RWPE1 (cell line): ENCODE measurements at places on chromosomes 12 and 14.

DNA sequence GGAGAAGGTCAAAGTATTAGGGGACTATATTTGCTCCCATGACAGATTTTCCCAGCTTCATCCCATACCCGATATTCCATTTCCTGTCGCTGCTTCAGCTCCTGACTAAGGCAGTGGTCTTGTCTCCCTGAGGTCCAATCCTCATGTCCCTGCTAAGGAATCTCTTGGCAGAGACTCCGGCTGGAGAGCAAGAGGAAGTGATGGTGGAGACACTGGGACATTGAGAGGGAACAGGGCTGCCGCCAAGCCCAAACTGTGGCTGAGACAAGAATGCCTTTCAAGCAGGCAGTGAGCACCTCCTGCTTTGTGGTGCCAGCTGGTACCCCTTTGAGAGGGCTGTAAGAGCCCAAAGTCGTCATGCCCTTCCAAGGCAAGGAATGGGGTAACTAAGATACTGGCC lies 5.5 kb downstream of the SP7 start:
- DNase-seq = no peak

DNA sequence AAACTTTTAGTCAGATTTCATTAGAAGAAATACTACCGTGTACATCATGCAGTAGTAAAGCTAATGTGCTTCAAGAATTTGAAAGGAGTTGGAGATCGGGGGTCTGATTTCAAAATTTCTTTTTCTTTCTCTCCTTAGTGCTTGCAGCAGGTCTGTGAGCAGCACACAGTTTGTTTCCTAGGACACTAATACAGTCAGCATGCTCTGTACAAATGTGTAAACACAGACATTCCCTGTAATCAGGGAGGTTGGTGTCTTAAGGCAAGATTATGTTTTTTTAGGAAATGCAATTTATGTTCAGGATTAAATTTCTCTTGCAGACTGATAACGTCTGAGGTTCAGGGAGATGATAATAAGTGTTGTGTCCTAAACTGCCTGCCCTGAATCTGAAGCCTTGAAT lies 142.7 kb downstream of the ALX1 start:
- no peak for DNase-seq

DNA sequence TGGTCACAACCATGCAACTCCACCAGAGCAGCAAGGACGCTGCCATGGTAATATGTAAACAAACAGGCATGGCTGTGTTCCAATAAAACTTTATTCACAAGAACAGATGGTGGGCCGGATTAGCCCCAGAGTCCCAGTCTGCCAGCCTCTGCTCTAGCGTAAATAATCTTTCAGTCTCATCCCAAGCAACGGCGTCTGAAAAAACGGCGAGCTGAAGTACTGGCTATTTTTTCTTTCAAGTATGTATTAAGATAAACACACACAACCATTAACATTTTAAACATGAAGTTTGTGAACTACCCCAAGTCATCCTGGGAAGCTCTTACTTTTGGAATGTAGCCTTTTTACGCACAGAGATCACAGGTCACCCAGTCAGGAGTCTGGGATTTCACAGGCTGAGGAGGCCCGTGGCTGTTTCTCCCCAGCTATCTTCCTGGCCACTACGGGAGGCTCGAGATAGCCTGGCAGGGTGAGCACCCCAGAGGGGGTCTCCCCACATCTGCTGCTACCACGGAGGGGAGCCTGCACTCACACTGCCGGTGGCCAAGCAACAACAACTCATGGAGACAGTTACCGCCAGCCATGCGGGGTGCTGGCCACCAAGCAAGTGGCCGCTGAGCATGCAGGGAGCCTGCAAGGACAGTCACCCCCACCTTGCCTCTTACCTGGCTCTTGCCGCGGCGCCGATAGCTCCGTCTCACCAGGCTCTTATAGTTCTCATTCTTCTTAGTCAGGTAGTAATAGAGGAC lies 124.6 kb downstream of the RFLNA start:
- DNase-seq = no peak

DNA sequence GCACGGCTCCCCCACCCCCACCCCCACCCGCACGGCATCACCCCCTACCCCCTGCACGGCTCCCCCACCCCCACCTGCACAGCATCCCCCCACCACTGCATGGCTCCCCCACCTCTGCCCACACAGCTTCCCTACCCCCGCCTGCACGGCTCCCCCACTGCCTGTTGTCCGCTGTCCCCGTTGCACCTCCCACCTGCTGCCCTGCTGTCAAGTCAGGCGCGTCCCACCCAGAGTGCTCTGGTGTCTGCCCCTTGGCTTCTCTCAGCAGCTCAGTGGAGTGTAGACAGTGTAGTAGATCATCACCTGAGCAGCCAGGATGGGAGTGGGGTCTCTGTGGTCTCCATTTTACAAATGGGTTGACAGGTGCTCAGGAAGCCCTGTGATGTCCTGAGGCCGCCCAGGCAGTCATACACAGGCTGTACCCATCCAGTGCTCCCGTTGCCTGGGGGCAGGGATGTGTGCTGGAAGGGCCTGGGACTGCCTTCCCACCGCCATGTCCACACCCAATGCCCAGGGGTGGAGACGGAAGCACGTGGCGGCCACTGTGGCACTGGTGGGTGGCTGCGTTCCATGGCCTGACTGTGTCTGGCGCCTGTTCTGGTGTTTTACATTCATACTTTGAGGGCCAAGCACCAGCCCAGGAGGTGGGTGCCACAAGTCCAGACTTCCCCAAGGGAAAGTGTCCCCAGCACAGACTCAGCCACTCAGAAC lies 32.5 kb downstream of the PACS2 start:
- DNase-seq = no peak

- no peak for DNase-seq
These were observed 230.8 kb upstream of the NAV3 start for GRCh38 chr12:77599782-77600467.

DNA sequence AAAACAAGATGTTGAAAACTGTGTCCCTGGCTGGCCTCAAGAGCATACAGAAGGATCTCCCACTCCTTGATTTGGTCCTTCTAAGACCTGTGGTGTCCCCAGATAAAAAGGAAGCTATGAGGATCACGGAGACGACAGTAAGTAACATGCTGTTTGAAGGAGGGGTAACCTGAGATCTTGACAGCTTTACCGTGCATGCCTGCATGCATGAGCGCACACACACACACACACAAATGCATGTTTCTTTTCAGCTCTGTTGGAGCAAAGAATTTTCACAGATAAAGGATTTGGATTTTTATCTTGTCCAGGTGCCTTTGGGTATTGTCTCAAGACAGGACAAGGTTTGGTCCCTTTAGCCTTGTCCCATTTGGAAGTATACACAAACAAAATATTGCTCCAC lies 411.6 kb upstream of the CCDC196 start:
- DNase-seq = no peak

DNA sequence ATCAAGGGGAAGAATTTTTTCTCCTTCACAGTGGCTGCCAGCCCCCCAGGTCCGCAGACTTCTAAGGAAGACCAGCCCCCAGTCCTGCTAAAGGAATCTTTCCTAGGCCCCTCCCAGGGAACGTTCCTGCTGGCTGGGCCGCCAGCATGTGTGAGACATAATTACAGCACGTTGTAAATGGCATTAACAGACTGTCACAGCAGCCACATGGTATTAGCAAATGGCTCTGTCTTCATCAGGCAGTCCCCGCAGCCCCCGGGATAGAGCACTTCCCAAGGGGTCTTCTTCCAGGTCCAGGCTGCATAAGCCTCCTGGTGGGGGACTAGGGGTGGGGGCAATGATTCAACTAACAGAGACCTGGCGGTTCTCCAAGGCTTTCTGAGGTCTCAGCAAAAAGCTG lies 34.9 kb upstream of the FAM222A start:
- DNase-seq = no peak

- DNase-seq = no peak
These were observed 88.3 kb upstream of the AMN1 start for GRCh38 chr12:31817120-31817519.

DNA sequence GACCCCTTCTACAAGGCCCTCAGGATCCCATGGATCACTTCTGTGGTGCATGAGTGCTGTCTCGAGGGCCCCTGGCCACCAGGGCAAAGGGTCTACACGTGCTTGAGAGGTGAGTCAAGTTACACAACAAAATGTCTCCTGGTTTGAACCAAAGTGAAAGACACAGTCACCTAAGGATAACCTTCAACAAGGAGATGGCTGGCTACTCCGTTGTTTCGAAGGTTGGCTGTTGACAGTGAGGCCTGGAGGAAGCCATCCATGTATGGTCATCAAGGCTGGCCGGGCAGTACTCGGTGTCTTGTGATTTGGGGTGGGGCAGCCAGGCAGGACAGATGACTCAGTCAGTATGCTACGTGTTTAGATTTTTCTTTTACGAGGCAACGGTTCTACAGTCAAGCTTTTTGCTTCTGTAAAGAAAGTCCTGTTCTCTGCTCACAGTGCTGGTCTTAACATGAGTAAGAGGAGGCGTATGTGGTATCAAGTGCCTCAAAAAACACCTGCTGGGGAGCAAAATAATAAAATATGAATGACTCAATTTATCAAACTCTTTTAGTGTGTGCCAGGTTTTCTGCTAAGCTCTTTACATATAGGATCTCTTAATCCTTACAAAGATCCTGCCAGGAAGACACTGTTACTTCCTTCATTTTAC lies 18.0 kb upstream of the NT5DC3 start:
- peak; percentile 96 for DNase-seq

- DNase-seq = no peak
These were observed 11.4 kb downstream of the INF2 start for GRCh38 chr14:104700747-104701217.

GRCh38 chr14:63666335-63666734 lies 24.7 kb upstream of the WDR89 start:
- no peak for DNase-seq

DNA sequence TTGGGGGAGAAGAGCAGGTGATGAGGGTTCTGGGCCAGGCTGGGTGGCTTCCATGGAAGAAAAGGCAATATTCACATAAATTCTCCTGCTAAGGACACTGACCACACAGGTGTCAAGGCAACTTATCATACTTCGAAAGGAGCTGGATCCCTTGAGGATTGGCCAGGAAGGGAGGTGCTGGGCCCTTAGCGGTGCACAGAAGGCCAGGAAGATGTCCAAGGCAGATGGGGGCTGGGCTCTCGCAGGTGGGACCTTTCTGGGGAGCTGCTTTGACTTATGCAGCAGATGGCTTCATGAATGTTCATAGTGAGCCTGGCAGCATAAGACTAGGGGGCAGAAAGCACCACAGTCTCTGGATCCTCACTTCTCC lies 3.9 kb downstream of the CD63 start:
- no peak for DNase-seq

DNA sequence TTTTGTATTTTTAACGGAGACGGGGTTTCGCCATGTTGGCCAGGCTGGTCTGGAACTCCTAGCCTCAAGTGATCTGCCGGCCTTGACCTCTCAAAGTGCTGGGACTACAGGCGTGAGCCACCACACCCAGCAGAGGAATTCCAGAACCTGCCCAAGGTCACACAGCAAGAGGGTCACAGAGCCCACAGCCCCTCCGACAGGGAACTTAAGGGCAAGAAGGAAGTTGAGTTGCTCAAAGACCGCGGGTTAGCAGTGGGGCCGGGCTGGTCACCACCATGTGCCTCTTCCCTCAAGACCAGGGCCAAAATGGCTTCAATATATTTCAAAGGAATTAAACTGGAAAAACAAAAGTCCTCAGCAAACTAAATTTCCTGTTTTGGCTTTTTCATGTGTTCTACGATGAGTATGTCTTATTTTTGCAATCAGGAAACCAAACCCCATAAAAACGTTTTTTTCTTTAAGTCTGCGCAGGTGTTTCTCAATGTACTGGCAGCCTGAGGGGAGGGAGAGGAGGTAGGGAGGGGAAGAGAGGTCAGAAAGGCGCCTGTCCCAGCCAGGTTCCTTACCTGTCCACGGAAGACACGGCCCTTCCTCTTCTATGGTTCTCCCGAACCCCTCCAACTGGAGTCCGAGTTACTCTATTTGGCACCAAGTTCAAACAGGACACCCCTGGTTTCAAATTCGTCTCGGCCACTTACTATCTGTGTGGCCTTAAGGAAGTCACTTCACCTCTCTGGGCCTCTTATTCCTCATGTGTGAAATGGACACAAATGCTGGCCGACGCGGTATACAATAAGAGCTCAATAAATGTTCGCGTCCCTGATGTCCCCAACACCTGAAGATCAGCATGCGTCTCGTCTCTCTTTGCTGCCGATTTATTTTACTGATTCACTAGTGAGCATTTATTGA lies 778 bp downstream of the SLC8B1 start:
- DNase-seq = no peak

DNA sequence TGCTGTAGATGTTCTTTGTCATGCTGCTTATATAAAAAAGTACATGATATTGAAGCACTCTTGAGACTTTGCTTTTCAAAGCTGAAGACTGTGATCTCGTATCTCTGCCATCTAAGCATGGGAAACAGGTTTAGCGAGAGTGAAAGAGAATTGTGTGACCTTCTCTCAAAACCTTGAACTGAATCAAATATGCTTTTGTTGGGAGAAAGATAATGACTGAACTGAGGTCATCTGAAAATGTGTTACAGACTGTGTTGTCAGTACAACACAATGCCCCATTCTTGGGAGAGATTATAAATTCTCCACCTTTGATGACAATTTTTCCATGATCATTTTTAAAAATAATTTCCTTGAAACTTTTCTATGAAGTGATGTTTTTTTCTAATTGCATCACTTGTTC lies 272.1 kb upstream of the SEL1L start:
- DNase-seq = no peak

DNA sequence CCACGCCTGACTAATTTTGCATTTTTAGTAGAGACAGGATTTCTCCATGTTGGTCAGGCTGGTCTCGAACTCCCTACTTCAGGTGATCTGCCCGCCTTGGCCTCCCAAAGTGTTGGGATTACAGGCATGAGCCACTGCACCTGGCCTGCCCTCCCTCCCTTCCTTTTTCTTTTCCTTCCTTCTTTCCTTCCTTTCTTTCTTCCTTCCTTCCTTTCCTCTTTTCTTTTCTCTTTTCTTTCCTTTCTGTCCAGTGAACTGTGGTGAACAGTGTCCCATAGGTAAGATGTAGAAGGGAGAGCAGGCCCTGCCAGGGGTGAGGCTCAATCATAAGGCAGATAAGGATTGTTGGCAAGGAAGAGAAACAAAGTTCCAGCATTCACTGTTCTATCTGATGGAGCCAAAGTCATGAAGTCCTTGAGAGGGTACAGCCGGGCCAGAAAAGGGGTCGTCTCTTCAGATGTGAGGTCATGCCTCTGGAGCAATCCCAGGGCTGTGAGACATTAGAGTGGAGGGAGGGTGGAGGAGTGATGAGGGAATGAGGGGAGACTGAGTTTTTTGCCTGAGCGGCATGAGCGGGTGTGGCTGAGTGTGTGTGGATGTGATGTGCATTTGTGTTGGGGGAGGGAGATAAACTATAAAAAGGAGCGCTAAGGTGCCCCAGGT lies 4.2 kb upstream of the MLF2 start:
- no peak for DNase-seq

DNA sequence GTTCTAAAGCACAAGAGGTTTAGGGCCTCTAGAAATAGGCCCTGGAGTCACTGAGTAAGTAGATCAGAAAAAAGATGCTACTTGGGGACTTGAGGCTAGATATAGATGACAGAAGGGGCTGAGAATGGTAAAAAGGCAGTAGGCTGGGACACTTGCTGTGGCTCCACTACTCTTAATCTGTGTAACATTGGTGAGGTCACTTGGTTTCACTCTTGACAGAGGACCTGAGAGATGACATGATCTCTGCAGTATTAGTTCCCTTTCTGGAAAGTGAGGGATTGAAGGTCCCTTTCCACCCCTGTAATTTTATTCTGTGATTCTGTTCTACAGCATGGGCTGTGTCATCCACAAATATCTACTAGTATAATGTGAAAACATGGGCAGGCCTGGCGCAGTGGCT lies 39.7 kb downstream of the MAPKAPK5 start:
- DNase-seq = no peak
